ENCODE measurements at places on chromosomes 16 and 17.

- no peak for DNase-seq
Measured at GRCh38 chr17:40355123-40355803, 9.3 kb downstream of the GJD3 start.

GRCh38 chr17:74206332-74206818 lies 2.9 kb downstream of the RPL38 start:
- DNase-seq = no peak

DNA sequence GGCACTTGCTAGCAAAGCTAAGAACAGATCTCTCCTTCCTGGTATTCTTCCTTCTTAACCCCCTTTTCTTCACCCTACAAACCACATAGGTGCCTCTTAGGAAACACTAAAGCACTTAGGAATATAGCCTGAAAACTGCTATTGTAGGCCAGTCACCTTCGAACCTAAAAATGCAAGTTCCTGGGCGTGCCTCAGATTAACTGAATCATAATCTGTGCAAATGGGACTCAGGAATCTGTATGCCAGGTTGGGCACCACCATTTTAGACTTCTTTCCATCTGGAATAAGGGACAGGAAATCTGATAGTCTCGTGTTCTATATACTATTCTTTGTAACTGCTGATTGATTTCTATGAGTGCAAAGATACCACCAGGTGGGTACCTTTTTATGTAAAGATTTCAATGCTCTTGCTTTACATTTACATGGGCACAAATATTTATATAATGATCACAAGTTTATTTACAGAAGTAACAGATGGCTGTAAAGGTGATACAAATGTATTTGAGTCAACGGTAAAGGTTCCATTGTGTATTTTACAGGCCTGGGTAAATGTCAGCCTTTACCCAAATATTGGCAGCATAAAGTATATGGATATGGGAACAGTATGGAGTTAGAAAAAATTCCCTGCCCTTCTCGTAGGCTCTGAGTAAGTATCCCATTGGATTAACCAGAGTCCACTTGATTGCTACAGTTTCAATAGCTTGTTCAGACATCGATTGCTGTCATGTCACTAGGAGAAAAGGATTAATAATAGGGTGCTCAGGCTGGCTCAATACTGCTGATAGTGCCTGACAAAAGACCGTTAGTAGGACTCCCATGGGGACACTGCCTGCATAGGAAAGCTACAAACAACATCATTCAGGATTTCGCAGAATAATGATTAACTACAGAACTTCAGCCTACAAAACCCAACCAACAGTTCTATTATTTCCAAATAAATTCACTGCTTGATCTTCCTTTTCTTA lies 124.7 kb downstream of the SNX11 start:
- no peak for DNase-seq

DNA sequence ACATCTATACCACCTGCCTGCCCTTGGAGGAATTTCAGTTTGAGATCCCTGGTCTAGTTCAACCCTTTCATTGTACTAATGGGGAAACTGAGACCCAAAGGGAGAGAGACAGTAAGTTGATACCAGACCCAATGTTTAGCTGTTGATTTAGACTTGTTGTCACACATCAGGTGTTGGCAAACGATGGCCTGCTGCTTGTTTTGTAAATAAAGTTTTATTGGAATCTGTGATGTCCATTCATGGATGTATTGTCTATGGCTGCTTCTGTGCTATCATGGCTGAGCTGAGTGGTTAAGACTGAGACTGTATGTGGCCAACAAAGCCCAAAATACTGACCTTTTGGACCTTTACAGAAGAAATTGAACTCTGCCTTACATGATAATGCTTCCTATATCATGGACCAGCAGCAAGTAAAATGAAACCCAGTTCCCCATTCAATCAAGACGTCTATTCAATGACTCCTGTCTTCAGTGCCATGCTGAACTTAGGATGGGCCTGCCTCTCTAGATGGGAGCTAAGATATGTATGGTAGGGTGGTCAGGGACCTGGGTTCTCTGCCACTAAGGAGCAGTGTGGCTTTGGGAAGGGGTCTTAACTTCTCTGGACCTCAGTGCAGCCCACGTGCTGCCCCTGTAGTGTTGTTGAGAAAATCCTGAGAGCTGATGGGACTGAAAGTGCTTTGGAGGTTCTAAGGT lies 111.0 kb downstream of the IRX5 start:
- DNase-seq = no peak

DNA sequence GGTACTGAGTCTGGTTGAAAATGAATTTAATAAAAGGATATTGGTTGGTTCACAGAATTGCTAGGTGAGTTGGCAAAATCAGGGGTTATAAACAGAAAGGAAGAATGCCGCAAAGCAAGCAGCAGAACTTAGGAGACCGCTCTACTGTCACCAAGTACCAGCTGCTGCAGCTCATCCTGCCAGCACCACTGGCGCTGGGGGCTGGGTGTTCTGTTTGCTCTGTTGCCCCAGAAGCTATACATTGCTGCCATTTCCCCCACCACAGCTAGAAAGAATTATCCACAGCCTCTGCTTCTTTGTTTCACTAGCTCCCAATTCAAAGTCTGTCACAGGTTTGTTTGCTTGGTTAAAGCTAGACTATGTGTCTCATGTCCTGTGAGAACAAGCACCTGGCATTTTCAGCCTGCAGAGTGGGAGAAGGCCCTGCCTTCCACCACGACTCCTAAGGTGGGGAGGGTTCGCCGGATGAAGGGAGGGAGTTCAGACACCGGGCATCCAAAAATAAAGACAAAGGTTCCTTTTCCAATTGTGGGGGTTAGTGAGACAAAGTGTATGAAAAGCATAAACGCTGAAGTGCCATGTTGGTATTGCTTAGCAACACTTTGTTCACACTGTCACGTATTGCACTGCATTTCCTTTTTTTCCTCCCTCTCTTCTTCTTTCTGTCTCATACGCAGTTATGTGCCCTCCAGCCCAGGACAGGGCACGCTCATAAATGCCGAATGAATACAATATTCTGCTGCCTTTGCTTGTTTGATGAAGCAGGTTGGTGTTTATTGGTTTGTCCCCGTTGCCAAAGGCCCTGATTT lies 9.6 kb upstream of the CPD start:
- no peak for DNase-seq

- DNase-seq = no peak
Measured at GRCh38 chr17:72191921-72192799, 71.3 kb downstream of the SOX9 start.

DNA sequence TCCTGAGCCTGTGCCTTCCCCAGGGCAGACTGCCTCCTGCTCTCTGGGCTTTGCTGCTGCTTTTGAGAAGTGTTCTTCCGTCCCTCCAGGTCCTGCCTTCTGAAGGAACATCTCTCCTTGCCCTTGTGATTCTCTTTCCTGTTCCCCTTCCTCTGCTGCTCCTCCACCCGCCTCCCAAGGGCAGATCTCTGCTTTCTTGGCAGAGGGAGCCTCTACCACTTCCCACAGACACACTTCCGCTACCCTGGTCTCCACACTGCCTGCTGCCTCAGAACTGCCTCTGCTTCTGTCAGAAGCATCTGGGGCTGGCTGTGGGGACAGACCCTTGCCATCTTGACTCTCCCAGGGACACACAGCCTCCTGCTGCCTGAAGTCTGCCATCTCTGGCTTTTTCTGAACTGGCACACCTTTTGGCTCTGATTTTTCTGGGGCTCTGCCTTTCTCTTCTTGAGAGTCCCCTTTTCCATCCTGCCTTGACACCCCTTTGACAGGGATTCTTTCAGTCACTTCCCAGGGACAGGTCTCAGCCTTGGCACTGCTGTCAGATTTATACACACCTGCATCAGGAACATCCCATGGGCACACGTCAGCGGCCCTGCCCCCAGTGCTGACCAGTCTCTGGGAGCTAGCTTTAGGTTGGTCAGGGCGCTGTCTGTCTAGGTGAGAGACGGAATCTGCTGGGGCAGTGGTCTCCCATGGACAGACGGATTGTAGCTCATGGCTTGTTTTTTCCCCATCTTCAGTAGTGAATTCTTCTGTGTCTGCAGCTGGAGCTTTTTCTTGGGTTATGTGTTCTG lies 16.6 kb downstream of the GPR179 start:
- DNase-seq = no peak

DNA sequence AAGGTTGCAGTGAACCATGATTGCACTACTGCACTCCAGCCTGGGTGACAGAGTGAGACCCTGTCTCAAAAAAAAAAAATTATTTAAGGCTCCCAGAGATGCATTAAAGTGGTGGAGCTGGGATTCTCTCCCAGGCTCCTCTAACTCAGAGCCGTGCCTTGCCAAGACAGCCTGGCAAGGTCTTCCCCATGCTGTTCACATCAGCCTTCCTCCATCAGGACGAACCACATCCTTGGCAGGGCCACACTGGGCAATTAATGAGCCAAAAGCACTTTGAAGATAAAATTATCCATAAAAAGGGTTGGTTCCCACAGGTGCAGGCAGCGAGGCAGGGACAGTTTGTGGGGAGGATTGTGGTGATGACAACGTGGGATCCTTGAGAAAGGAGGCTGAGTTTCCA lies 19.8 kb upstream of the BBS2 start:
- DNase-seq = no peak

- no peak for DNase-seq
Measured at GRCh38 chr16:3974751-3975150, 94.2 kb upstream of the CREBBP start.
